Activated gamma-delta T cell treated with anti-CD3 and anti-CD28 coated beads, Interleukin-2, amount 50 U/mL, for 16 hours (primary cell): ENCODE measurements at places on chromosomes 11 and 22.

GRCh38 chr11:78929207-78929905 lies 354.7 kb upstream of the NARS2 start:
- no peak for DNase-seq

GRCh38 chr11:133123796-133124195 lies 408.5 kb downstream of the OPCML start:
- DNase-seq = no peak

DNA sequence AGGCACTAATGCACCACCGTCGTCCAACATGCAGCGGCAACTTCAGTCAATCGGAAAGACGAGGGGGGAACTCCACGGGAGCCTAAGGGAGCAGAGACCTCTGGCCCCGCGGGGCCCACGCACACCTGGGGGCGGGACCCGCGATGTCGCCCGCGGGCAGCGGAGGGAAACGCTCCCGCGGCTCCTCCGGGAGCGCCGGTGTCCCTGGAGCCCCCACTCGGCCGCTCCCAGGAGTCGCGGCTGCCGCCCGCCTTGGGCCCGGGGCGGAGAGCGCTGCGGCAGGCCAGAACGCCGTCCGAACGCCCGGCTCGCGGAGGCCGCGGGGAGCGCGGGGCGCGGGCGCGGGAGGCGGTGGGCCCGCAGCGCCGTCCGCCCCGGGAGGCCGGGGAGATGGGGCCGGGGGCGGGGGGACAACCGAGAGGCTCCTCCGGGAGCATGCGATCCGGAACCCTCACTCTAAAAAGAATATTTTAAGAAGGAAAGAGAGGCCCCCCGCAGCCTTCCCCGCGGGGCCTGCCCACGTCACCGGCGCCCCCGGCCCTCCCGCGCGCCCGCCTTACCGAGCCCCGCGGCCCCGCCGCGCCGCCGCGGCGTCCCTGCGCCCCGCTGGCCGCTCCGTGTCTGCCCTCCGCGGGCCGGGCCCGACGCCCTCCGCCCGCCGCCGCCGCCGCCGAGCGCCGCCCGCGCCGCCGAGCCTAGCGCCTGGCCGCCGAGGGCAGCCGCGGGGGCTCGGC lies 86.6 kb upstream of the ARHGAP32 start:
- no peak for DNase-seq

GRCh38 chr11:27582621-27583020 lies 76.1 kb upstream of the LIN7C start:
- DNase-seq = no peak

DNA sequence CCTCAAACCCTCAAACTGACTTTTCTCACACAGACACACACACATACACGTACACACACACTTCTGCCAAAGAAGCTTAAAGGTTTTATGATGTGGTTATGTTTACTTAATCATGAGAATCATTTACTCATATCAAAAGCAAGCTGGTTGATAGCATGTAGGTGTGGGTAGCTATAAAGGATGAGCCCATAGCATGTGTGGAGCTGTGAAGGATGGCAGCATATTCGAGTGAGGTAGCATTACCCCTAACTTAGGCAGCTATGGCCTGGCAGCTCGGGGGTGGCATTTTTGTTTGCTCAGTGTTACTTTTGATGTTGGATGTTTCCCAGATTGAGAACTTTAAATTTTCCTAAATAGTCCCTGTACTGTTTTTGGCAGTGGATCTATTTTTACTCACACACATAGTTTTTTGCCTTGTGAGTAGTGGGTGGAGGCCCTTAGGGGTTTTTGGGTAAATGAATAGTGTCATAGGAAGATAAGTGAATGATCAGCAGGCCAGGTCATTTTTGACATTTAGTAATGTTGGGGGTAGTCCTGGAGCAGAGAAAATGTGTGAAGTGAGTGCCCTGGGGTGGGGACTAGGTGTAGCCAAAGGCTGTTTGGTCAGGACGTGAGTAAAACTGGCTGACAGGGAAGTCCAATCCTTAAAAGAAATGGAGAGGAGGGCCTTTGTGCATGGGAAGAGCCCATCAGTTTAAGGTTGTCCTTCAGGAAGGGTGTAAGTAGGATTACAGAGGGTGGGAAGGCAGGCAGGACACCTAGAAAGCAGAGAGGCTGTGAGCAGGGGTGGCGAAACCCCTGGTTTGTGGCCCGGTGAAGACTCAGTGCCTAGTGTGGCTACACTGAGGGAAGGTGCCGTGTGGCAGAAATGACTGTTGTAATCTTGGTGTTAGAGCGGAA lies 7.1 kb downstream of the YWHAH start:
- no peak for DNase-seq

DNA sequence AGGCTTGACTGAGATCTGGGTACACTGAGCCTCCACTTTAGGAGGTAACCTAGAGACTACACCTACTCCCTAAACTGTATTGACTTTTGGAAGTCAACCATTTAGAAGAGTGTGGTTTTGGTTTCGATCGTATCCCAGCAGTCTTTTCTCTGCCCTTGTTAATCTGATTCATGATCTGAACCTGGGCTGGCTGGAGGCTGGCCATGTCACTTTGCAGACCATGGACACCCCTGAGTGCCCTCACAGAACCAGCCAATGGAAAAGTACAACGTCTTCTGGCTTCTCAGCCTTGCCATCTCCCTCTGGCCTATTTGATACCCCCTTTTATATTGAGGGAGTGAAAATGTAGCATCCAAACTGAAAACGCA lies 10.8 kb downstream of the EHF start:
- no peak for DNase-seq

- DNase-seq = peak; percentile 50
Observed at GRCh38 chr11:102318469-102318868, 1.2 kb downstream of the BIRC3 start.

DNA sequence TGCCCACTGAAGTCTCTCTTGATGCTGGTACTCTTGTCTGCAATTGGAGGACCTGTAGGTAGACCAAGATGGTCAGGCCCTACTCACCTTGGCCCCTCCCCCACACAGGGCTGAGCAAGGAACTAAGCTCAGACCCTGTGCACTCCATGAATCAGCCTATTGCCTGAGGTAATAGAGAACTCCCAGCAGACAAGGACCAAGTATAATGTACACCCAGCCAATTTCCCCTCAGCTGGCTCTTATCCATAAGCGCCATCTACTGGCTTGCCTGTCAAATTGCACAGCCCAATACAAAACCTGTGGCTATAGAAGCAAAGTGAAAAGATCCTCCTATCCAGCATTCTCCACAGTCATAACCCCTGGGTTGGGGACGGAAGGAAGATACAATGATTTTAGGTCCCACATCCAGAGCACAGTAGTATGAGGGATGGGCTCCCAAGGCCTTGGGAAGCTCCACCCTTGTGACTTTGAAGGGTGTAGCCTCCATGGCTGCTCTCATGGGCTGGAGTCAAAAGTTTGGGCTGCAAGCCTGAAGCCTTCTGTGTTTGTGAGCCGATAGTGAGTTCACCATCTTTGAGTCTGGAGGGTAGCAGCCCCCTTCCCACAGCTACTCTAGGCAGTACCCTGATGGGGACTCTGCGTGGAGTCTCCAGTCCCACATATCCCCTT lies 56.0 kb downstream of the GLYATL2 start:
- no peak for DNase-seq

DNA sequence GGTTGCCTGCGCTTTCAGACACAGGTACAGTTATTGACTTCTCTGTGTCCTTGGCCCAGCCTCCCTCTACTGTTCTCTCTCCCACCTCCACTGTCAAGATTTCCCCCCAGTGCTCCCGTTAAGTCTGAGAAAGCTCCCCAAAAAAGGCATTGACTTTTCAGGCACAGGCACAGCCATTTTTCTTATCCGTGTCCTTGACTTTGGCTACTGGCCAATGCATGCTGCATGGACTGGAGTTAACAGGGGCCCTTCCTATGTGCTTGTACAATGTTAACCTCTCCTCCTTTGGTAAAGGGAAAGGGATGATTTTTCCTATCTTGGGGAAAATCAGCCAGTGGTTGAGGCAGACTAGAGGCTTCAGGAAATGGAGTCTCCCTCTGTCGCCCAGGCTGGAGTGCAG lies 4.3 kb downstream of the APOL5 start:
- no peak for DNase-seq

DNA sequence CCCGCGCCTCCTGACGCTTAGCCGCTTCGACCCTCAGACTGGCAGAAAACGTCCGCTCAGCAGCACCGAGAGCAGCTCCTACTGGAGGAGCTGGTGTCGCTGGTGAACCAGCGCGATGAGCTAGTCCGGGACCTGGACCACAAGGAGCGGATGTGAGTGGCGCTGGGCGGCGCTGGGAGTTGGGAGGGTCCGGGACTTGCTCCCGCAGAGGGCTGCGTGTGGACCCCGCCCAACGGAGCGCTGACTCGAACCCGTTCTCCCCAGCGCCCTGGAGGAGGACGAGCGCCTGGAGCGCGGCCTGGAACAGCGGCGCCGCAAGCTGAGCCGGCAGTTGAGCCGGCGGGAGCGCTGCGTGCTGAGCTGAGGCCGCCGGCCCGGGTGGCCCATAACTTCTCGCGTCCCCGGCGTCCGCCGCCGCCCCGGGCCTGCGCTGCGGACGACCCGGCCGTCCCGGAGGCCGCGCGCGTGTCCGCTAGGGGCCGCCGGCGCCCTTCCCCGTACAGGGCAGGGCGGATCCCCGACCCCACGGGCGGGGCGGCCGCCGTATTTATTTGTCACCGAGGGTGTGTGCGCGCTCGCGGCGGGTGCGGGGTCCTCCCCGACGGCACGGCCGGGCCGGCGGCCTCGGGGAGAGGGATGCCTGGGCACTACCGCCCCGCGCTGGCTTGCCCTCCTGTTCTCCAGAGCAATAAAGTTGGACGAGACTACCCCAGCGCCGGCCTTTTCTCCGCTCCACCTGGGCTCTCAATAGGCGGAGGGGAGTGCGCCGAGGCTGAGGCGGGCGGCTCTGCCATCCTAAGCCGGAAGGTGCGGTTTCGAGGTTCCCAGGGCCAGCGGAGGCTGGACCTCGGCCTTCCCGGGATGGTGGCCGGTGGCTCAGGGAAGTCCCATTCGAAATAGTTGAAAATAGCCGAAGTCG lies 3.4 kb downstream of the KCNK7 start:
- no peak for DNase-seq

DNA sequence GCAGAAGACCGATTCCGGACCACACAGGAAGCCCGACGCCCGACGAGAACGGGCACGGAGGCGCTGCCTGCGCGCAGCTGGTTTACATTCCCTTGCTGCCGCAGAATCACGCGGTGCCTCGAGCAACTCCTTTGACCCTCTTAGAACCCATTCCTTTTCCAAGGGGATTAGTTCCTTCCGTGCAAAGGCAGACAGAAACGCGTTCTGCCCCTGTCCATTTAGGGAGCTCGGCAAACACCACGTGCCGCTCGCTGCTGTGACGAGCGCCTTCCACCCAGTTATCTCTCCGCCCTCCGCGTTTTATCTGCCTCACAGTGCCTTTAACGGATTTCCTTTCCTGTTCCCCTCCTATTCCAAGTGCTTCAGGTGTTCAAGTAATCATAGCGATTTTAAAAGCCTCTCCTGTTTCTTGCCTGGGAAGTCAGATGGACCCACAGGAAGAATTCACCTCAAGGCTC lies 24.1 kb upstream of the MICAL3 start:
- no peak for DNase-seq

DNA sequence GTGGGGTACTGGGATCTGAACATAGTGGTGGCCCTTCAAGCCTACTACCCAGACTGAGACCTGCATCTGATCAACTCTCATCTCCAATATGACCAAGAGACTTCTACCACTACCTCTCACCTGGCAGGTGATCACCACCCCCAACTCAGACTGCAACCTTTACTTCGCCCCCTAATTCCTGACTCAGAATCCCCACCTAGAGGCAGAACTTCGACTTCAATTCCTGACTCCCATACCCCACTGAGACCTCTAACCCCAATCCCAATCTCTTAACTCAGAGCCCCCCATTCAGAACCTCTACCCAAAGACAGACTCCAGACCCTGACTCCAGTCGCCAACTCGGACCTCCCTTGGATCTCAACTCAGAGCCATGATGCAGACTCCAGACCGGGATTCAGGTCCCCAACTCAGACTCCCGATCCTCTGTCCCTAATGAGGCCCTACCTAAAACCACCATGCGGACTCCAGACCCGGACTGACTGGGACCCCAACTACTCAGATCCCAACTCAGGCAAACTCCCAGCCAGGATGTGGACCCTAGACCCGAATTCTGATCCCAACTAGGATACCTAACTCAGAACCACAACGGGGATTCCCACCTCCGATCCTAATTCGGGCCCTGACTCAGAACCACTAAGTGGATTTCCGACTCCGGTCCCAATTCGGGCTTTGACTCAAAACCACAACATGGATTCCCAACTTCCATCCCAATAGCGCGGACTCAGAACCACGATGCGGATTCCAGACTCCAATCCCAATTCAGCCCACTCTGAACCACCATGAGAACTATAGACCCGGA lies 1.2 kb downstream of the KCNQ1OT1 start:
- no peak for DNase-seq

DNA sequence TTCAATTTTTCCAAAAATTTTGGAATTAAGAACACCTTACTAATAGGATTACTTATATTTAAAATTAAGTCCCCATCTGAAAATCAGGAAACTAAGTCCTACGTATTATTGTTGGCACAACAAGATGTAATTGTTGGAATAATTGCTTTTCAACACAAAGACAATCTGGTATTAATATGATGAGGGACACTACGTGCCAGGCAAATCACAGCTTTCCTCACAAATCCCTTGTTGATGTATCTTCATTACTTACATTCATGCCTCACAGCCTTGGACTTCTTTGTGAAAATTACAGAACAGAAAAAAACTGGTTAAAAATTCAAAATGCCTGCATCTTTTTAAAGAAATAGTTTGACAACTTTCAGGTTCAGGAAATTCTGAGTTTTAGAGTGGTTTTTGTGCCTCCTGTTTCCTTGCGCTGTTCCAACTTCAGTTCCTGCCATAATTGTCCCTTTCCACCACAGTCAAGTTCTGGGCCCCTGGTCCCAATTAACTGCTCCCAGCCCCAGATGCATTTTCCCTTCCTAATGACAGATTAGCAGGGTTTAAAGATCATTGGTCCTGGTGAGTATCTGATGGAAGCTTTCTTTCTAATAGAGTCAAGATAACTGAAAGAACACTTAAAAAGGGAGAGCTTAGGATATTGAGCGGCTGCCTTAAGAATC lies 23.3 kb upstream of the CCDC34 start:
- no peak for DNase-seq

DNA sequence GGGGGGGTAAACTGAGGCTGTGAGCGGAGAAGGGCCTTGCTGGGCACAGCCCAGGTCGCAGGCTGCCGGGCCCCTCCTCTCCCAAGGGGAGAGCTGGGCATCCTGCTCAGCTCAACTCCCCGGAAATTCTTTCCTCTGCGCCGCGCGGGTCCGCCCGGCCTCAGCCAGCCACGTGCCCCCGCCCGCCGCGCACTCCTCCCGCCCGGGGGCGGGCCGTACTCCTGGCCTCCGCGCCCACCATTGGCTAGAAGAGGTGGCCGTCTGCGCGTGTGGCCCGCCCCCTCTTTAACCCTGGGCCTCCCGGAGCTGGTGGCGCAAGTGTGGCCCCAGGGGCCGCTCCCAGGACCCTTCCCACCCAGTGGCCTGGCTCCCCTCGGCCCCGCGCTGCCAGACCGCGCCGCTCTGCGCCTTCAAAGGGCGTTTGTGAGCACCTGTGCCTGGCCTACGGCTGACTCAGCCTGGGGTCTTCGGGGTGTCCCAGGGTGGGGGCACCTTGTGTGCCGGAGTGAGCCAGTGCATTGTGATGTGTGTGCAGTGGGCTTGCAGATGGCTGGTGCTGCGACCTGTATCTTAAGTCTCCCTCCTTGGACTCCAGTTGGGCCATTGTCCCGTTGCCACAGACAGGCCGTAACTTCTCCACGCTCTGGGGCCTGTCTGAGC lies 2.0 kb downstream of the MRGPRF start:
- no peak for DNase-seq

- DNase-seq = no peak
Observed at GRCh38 chr22:41574847-41575381, 14.1 kb downstream of the CSDC2 start.

- DNase-seq = no peak
Observed at GRCh38 chr11:32094923-32095322, 4.0 kb downstream of the RCN1 start.
